ENCODE measurements at places on chromosomes 7 and 10.

DNA sequence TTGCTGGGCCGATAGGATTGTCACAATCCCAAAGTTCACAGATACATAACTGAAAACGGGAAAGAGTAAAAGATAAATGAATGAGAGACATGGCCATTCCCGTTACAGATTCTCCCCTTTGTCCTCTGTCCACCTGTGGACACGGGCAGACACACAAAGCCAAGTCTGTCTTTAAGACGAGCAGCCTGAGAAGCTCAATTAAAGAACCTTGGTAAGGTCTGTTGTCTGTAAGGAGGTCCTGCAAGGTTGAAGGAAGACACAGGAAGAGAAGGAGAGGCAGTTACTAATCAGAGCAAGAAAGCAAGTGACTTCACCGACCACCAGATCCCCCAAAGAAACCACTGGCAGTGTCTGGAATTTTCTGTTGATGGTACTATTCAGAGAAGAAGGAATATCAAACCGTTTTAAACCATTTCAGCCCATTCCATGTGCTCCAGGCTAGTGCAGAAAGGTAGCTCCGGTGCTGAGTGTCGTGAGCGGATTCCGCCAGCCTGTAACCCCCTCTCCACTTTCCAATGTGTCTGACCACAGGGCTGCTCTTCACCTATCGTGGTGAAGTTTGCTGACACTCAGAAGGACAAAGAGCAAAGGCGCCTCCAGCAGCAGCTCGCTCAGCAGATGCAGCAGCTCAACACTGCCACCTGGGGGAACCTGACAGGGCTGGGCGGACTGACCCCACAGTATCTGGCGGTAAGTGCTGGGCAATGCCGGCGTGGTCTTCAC is 252.6 kb downstream of the CELF2 start:
- DNase-seq, result peak; percentile 88

GRCh38 chr10:69056129-69056528 is 31.8 kb upstream of the SRGN start:
- DNase-seq, result no peak

GRCh38 chr7:130182990-130183389 is 22.2 kb downstream of the TMEM209 start:
- DNase-seq, result no peak

GRCh38 chr10:112701878-112702255 is 248.2 kb upstream of the TCF7L2 start:
- DNase-seq, result no peak

Data from right forelimb (tissue), 1 donor.